Activated CD4-positive, alpha-beta T cell treated with anti-CD3 and anti-CD28 coated beads for 36 hours (primary cell): ENCODE measurements at places on chromosomes 5 and 9.

DNA sequence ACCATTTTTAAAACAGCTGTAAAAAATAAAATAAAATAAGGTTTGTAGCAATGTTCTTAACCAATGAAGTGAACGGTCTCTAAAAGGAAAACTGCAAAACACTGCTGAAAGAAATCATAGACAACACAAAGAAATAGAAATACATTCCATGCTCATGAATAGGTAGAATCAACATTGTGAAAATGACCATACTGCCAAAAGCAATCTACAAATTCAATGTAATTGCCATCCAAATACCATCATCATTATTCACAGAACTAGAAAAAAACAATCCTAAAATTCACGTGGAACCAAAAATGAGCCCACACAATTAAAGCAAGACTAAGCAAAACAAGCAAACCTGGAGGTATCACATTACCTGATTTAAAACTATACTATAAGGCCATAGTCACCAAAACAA is 67.6 kb upstream of the RGMB start:
- DNase-seq = no peak

DNA sequence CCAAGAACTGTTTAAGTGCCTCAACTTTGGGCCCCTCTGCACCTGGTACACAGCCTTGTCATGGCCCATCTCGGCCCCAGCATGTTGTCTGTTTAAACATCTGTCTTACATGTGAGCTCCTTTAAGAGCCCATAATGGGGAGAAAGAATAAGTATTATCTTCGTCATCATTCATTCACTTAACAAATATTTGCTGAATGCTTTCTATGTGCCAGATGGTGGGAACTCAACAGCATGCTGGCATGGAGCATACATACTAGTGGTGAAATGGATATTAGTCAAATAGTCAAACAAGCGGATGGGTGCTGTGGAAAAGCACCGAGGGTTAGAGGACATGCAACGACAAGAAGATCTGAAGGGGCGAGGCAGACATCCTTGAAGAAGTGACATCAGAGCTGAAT is 54.5 kb downstream of the GABBR2 start:
- no peak for DNase-seq

DNA sequence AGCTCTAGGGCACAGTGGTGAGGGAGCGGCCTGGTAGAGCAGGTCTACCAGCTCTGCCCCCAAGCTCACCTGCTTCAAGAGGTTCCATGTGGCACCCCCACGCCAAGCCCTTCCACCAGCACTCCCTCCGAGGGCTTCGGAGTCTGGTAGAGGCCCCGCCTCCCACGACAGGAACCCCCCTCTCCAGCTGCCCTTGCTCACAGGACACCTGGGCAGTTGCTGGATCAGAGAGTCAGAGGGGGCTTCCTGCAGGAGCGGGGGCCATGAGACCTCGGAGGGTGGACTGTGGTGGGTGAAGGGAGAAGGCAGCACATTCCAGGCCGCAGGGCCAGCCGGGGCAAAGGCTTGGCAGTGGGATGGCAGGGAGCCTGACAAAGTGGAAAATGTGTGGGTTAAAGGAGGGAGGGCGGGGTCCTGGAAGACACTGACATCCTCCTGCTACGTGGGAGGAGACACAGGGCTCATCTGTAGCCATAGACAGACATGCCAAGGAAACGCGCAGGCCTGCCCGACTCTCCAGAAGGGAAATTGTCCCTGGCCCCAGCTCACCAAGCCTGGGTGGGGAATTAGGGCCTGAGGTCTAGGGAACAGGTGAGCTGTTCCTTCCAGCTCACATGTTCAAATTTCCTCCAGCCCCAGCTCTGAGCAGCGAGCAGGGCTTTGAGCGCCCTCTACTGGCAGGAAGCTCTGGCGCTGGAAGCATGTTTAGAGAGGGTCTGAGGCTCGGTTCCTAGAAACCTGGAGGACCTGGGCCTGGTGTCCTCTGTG is 74.2 kb downstream of the NTNG2 start:
- DNase-seq = peak; percentile 91

GRCh38 chr5:175387144-175387543 is 56.8 kb downstream of the DRD1 start:
- no peak for DNase-seq

DNA sequence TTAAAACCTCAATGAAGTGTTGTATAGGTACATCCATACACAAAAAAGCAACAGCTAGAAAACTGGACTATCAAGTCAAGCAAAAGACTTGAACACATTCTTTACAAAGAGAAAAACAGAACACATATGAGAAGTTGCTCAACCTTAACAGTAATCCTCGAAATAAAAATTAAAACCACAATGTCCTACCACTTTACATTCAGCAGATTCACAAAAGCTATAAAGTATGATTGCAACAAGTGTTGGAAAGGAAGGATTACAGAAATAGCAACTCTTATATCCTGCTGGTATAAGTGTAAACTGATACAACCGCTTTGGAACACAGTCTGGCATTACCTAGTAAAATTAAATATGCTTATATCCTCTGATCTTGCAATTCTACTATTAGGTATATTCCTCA is 28.5 kb upstream of the GOLGA1 start:
- DNase-seq = no peak

- DNase-seq = no peak
These were observed 211.6 kb downstream of the SPOCK1 start for GRCh38 chr5:137287569-137287968.

DNA sequence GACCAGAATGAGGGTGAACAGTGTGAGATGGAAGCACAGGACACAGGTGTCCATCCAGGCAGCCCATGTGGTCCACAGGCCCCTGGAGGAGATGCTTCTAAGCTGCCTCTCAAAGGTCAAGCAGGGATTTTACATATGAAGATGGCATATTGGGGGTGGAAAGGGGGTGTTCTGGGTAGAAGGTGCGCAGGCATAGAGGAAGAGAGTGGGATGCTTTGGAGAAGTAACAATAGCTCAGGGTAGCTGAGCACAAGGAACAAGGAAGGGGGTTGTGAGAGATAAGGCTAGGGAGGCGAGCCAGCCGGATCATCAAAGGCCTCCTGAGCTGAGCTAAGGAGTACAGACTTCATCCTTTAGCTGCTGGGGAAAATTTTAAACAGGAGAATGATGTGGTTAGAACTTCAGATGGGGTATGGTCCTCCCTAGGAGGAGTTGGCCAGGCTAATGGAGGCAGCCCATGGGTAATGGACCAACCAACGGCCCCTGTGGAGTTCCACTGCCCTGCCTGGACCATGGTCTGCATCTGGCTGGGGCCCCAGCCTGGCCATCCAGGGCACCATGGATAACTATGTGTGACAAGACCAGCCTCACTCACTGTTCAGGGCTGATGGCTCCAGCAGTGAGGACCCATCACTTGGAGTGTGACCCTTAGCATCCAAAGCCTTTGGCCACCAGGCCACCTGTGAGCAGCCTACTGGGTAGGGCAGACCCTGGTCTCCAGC is 86.8 kb upstream of the TBC1D2 start:
- no peak for DNase-seq

DNA sequence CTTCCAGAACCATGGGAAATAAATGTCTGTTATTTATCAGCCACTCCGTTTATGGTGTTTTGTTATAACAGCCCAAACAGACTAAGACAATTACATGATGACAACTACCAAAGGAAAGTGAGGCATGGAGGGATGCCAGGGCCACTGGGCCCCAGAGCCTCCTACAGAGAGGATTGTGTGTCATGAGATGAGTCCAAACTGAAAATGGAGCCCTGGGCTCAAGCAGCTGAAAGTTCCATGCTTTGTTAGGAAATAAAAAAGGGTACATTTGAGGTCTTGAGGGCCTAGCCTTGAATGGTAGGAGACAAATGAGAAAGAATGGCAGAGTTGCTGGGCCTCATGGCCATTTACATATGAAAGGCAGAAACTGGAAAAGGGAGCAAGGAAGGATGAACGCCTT is 586.5 kb downstream of the CETN3 start:
- DNase-seq = no peak

DNA sequence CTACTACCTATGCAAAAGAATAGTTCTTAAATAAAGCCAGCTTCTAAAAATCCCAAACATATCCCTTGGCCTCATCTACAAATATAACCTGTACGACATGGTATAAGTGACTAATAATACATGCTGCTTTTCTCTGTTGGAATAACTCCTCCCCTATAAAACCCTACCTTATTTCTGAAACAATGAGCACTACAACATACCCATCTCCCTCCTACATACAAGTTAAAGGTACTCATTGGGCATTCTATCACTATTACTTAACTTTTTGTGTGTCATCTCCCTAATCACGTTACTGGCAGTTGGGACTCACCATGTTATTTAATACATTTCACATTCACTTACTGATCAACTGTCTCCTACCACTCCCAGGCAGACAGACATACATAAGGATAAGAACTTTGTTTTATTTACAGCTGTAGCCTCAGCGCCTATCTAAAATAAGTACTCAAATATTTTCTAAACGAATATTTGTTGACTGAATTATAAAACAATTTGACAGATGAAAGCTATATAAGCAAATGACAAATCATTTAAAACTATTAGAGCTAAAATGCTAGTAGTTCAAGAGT is 4.1 kb downstream of the CLK4 start:
- no peak for DNase-seq

DNA sequence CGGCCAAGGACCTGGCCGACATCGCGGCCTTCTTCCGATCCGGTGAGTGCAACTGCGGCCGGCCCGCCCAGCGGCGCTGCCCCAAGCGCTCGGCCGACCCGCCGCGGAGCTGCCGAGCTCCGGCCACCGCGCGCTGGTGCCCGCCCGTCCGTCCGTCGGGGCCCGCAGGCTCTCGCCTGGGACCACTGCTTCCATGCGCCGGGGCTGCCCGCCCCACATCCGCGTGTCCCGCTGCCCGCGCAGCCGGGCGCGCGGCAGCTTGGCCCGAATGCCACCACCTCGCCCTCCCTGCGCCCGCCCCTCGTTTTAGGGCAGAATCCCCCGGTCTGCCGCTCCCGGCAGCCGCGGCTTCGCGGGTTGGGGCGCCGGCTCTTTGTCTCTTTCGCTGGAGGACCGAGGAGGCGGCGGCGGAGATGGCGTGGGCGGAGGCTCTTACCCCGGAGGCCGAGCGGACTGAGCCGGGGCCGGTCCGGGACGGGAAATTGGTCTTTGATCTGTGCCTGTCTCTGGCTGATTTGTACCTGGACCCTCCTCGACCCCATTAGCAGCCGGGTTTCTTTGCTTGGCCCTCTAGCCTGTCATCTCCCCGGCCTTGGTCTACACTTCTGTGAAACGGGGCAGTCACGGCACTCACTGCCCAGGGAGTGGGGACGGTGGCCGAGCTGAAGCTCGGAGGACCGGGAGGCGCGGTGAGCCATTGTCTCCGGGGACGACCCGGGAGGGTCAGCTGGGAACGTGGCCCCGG is 871 bp downstream of the TRIO start:
- peak; percentile 64 for DNase-seq
